ENCODE measurements at places on chromosomes 12 and 14.

DNA sequence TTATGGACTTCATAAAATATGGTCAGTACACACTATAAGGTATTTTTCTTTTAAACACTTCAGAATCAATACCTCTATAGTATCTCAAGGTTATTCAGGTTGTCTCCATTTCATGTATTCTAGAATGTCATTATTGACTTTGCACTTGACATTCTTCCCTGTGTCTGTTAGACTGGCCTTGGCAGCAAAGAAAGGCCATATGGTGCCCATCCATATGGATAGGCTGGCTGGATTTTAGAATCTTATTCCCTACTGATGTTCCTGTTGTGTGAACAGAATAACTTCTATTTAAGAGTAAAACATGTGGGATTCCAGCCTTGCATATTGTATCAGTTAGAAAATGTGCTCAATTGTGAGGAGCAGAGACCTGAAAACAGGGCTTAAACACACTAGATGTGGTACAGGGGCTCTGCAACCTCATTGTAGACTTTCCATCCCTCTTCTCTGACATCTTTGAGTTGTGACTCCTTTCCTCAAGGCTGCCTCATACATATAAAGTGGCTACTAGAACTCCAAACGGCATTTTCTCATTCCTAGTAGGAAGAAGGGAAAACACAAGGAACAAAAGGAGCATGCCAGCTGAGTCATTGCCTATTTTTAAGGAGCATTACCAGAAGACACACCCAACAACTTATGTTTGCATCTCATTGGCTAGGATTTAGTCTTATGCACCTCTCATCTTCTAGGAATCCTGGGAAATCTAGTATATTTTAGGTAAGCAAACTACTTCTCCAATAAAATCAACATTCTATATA is 221.2 kb upstream of the TMPO start:
- DNase-seq: no peak

DNA sequence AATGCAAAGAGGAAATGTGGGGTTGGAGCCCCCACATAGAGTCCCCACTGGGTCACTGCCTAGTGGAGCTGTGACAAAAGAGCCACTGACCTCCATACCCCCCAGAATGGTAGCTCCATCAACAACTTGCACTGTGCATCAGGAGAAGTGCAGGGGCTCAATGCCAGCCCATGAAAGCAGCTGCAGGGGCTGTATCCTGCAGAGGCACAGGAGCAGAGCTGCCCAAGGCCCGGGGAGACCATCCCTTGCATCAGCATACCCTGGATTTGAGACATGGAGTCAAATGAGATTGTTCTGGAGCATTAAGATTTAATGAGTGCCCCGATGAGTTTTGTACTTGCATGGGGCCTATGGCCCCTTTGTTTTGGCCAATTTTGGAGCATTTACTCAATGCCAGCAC is 1023.6 kb downstream of the VRK1 start:
- no peak for DNase-seq

DNA sequence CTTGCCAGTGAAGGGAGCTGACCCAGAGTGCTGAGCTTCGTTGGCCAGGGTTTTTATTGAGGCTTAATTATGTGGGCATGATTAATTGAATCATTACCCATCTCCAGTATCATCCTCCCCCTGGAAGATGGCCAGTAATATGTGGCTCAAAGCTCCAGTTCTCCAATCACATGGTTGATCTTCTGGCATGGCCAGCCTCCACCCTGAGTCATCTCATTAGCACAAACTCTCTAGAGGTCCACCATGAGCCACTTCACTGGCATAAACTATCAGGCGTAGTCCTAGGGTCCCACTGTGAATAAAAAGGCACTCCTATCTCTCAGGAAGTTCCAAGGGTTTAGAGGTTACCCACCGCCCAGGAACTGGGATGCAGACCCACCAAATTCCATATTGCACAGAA is 135.0 kb downstream of the ANO6 start:
- no peak for DNase-seq

DNA sequence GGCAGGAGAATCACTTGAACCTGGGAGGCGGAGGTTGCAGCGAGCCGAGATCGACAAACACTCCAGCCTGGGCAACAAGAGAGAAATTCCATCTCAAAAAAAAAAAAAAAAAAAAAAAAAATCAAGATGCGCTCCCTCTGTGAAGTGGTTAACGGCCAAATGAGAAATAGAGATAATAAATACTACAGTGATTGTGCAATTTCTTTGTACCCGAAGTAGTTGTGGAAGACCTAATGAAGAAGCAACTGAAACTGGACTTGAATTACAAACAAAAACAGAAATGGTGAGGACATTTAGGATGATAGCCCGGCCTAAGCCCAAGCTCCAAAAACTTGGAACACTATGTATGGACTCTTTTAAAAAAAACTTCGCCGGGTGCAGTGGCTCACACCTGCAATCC is 44.2 kb upstream of the CDK17 start:
- DNase-seq: no peak

- no peak for DNase-seq
Measured at GRCh38 chr12:114090211-114090610, 124.1 kb upstream of the RBM19 start.

DNA sequence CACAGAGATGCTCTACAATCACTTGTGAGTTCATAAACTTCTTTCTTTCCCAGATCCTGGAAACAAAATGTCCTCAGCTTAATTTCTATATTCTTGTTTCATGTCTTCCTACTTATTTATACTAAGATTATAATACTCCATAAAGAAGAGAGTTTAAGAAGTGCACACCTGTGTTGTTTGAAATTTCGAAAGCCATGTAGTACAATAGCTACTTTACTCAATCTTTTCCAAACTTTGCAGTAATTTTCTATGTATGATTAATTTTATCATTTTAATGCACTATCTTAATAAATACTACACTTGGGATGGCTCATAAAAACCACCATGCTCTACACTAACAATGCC is 300 bp upstream of the TTC5 start:
- no peak for DNase-seq

GRCh38 chr12:107525719-107526554 is 159.7 kb upstream of the PWP1 start:
- DNase-seq: no peak

DNA sequence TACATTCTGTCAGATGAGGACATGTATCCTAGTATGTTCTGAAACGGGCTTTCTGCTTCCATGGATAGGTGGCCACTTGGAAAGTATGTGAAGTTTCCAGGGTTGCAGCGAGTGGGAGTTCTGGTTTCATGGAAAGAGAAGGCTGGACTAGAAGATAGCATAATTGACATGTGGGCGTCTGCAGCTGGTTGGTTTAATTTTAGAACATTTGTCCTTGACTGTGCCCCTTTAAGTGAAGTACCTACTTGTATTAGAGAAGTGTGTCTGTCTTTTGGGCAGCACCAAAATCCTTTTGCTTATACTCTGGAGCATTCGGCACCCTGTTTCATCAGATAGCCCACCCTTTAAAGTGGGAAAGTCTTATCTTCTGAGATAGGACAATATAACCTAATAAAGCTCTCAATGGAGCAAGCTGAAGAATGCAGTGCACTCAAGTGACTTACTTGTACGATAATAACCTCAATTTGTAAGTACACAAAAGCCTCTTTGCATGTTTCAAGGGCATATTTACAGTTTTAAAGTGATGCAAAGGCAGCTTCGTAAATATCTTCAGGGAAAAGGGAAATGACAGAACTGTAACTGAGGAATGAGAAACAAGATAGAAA is 35.2 kb downstream of the NTN4 start:
- DNase-seq: no peak

- no peak for DNase-seq
Measured at GRCh38 chr12:124006085-124006845, 33.2 kb downstream of the ZNF664 start.

- DNase-seq: no peak
Measured at GRCh38 chr12:26172013-26172412, 23.4 kb upstream of the SSPN start.

DNA sequence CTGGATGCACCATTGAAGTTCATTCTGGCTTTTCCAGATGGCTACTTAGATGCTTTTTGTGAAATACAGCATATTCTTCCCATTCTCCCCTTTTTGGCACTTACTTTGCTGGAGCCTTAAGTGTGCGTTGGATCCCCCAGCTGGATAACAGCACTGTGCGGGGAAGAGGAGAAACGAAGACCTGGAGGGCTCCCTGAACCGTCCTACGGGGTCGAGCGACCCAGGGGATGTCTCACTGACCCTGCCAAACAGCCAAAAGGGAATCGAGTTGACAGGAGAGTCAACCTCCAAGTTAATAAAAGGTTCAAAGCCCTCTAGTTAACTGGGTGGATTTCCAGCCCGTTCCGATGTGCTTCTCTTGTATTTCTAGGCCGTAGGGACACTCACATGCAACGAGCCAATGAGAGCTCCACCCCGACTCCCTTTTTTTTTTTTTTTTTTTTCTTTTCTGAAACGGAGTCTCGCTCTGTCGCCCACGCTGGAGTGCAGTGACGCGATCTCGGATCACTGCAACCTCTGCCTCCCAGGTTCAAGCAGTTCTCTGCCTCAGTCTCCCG is 1.0 kb upstream of the CAMKK2 start:
- DNase-seq: no peak

- no peak for DNase-seq
Measured at GRCh38 chr14:68756000-68756481, 36.8 kb downstream of the ZFP36L1 start.

DNA sequence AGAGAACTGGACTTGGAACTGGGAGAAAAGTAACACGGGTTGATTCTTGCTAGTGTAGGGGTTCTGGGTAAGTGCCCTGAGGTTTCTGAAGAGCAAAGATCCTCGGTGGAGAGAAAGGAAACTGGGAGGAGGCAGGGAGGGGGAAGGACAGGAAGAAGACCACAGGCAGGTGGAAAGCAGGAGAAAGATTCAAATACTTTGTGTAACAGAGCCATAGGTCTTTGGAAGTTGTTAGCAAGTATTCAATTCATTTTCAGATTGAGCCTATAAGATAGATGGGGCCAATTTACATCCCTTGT is 1.3 kb downstream of the PNP start:
- no peak for DNase-seq

Data from heart left ventricle (tissue), 16 donors.